Jurkat, Clone E6-1 (cell line): ENCODE measurements at places on chromosomes 11 and 22.

- no peak for DNase-seq
Observed at GRCh38 chr11:12118949-12119348, 8.6 kb downstream of the MICAL2 start.

GRCh38 chr22:25643232-25644000 lies 78.9 kb downstream of the GRK3 start:
- no peak for DNase-seq

DNA sequence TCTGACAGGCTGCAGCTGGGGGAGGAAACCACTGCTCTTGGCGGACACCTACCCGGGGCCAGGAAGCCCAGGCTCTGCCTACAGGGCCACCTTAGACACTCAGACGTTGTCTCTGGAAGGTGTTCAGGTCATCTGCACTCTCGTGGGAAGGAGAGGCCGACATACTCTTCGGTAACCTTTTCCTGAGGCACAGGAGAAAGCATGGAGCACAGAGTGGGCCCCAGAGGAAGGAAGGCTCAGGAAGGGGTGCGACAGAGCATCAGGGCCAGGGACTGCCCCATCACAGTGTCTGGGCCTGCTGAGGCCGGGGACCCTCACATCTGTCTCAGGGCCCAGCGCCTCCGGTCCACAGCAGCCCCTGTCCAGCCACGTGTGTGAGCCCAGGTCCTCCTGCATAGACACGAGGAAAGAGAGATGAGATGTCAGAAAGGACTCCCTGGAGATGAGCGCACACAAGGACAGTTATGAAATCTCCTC lies 18.2 kb upstream of the TUB start:
- DNase-seq = no peak

DNA sequence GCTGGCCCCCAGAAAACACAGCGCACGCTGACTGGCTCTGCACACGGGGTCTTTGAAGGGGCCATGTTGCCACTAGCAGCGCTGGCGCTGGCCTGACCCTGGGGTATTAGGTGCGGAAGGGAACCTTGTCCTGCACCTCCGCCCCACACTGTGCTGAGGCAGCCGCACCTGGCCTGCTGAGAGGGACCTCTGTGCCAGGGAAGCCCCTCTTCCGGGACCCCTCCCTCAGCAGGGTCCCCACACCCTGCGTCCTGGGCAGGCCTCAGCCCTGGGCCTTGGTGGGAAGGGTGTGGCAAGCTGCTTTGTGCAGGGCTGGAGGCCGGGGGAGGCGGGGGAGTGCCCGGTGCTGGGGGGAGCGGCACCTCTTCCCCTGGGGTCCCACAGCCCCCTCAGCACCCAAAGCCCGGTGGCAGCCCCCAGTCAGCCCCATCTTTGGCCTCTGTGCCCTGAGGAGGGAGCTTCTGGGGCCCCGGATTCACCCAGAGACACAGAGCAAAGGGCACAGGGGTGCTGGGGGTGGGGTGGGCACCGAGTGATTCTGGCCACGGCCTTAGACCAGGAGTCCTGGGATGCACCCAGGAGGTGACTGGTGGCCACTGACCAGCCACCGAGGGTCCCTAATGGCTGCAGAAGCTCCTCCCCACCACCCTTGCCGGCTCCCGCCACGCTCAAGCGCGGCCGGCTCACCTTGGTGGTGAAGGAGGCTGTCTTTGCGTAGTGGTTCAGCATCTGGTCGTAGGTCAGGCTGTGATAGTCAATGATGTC lies 11.4 kb downstream of the TTLL8 start:
- DNase-seq = no peak

- no peak for DNase-seq
Observed at GRCh38 chr11:108963118-108963517, 298.2 kb downstream of the DDX10 start.
